NCI-H187 treated with DMSO at 0.1 percent for 48 hours (cell line): ENCODE measurements at places on chromosomes 3 and 15.

GRCh38 chr3:186825294-186825821, 17.2 kb upstream of the ADIPOQ start:
- DNase-seq: no peak

DNA sequence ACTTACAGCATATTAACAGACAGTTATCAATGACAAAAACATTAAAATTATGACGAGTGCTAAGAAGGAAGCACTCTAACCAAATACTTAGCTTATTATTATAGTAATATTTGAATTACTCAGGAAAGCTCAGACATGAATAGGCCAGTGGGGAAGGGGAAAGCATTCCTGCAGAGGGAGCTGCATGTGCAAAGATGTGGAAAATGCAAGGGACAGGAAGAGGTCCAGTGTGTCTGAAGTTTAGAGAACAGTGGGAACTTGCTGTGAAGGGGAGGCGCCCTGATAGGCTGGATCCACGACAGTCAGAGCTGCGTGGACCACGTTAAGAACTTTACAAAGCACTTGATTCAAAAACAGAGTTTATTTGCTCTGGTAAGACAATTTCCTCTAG, 1.2 kb upstream of the SPICE1 start:
- no peak for DNase-seq

DNA sequence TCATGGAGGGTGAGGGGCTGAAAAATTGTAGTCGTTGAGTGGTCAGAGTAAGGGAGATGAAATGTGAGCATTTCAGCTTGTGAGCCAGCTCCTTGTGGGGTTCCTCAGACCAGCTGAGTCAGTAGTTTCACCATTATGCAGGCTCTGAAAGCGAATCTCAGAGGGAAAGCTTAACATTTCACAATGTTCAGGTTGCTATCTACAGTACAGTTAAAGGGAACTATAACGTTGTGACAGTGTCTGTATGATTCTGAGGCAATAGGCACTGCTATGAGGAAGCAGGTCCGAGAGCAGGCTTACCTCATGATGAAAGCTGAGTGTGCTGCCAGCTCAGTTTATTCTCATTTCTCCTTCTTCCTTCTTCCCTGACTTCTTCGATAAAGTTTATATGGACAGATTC, 469.6 kb downstream of the EDEM1 start:
- no peak for DNase-seq

GRCh38 chr15:62606376-62607113, 436.0 kb upstream of the TPM1 start:
- DNase-seq: no peak

GRCh38 chr15:98737159-98737558, 88.8 kb downstream of the IGF1R start:
- no peak for DNase-seq

DNA sequence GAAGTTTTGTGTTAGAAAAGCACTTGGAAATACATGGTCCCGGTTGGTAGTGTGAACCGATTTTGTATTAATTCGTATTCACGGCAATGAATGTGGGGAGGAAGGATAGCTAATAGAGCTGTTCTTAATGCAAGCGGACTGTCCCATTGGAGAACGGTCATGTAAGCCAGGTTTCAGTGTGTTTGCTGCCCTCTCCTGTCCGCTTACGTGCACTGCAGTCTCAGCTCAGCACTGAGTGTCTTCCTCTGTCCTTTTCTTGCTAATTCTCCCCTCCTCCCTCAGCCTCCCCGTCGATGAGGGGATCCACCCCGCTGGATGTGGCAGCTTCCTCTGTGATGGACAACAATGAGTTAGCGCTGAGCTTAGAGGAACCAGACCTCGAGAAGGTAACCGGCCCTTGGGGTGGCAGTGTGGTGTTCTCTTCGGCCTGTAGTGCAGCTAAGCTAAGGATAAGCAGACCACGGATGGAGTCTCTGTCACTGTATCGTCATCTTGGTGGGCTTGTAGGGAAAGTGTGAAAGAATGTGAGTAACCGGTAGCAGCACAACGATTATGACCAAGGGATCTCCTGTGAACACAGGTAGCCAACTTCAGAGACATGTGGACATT, 267.5 kb upstream of the CHRM5 start:
- DNase-seq: no peak

- no peak for DNase-seq
These were observed 5.1 kb downstream of the RASL12 start for GRCh38 chr15:65062726-65063125.

GRCh38 chr3:68017069-68017468, 362.7 kb upstream of the SUCLG2 start:
- no peak for DNase-seq
